ENCODE measurements at places on chromosomes 1 and 21.

DNA sequence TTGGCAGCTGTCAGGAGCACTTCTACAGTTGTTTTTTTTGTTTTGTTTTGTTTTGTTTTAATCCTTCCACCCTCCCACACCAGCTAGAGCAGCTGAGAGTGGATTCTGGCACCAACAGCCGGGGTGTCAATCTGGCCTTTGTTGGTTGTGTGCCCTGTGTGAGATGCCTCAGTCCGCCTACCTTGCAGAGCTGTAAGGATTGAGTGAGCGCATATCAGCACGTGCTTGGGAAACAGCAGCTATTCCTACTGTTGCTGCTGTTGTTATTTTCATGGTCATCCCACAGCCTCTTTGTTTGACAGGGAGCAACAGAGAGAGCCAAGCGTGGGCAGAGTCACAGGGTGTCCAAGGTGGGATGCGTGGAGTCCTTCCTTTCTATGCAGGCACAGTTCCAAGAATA, 50.4 kb downstream of the PGBD5 start:
- DNase-seq: no peak

DNA sequence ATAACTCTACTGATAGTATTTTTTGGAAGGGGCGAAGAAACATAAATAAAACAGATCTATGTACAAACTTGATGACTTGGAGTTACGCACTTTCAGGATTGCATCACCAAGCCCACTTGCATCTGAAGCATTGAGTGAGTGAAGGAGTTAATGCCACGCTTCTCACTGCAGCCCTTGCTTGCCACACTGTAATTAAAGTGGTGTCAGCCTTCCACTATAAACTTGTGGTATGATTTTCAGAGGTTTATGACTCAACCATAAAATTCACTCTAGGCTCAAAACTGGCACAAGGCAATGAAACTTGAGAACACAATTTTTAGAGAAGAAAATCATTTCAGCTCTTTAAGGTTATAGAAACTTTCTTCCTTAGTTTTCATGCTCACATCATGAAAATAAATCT, 93.9 kb upstream of the PRMT6 start:
- DNase-seq: no peak

- DNase-seq: no peak
Measured at GRCh38 chr1:89927049-89927448, 67.9 kb upstream of the ZNF326 start.

GRCh38 chr1:1082239-1082775, 8.2 kb upstream of the RNF223 start:
- DNase-seq: no peak

DNA sequence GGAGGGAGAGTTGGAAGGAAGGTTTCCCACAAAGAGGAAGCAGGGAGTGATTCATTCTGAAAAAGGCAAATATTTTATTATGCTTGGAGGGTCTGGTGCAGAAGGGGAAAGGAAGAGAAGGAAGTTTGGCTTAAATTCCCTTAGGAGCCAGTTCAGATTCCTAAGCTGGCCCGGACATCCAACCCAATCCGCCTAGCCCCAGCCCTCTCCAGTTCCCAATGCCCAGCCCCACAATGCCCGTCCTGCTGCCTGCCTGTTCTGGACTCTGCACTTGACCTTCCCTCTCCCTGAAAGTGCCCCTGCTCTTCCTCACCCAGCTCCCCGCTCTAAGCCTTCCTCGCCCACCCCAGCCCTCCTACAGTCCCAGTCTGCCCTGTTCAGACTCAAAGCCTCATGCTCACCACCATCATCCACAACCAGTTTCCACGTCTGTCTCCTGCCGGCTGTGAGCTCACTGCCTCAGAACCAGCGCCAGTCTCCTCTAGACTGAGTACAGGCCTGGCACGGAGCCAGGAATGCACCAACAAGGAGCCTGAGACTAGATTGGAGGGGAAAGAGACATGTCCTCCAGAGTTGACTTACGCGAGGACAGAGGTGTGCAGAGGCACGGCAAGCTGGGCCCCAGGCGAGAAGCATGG, 18.9 kb downstream of the CAPN2 start:
- no peak for DNase-seq

- DNase-seq: no peak
Measured at GRCh38 chr1:193733674-193734073, 547.3 kb upstream of the B3GALT2 start.

GRCh38 chr1:166490437-166490991, 323.7 kb upstream of the FAM78B start:
- DNase-seq: no peak

DNA sequence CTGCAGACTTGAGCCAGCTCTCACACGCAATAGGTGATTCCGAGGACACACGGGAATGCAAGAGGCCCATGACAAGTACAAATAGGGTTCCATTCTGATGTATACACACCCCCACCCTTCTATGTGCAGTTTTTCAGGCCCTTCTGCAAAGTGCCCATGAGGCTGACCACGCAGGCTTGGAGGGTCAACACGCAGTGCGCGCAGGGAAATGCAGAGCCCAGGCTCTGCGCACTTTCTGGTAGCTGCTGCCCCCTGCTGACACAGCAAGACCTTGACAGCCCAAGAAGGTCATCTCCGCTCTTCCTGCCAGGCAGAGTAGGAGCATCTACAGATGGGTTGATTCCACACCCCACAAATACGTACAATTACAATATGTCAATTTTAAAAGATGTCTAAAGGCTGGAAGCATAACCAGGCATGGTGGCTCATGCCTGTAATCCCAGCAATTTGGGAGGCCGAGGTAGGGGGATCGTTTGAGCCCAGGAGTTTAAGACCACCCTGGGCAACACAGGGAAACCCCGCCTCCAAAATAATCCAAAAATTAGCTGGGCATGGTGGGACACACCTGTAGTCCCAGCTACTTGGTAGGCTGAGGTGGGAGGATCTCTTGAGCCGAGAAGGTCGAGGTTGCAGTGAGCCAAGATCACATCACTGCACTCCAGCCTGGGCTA, 18.5 kb downstream of the SH3BP5L start:
- no peak for DNase-seq

GRCh38 chr1:21511579-21512522, 2.6 kb downstream of the ALPL start:
- DNase-seq: peak; percentile 91

DNA sequence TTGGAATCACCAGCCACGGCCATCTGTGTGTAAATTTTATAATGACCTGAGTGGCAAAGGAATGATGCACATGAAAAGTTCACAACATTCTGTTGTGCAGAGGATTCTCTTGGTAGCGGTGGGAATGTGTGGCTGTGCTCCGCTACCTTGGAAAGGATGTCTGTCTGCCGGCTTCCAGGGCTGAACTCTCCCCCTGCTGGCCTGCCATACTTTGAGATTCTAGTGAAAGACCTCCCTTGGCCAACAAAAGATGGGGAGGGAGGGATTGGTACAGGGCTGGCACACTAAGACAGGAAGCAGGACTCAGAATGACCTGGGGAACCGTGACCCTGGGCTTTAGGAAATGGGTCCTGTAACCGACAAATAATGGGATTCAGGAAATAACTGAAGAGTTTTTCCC, 194.5 kb upstream of the PLD5 start:
- DNase-seq: no peak

DNA sequence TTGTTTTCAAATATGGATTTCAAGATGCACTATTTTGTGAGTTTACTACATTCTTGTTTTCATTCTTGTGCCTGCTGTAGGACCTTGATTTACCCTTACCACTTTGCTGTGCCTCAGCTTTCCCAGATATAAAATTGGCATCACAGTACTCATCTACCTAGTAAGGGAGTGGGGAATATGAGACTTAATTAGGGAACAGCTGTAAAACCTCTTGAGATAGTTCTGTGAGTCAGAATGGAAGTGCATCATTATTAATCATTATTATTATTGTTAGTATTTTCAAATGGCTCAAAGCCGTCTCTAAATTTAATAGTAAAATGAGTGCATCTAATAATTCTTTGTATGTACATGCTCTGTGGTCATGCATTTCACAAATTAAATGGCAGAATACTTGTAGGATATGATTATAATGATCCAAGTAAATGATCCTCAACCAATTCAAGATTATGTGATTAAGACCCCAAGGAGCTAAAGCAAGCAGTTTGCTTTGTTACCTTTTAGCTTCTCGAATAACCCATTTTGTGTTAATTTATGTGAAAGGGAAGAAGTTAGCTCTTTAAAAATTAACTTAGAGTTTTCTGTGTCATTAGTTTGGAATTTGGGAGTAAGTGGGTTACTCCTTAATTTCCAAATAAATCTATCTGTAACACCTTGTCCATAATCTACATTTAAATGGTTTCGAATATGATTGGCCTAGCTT, 155.4 kb downstream of the NFIA start:
- no peak for DNase-seq

- peak; percentile 76 for DNase-seq
Measured at GRCh38 chr1:168506204-168506819, 37.5 kb downstream of the XCL2 start.

GRCh38 chr1:206131037-206131436, 13.8 kb upstream of the AVPR1B start:
- DNase-seq: no peak

- DNase-seq: peak; percentile 86
Measured at GRCh38 chr1:68111519-68112436, 61.4 kb upstream of the DIRAS3 start.
